Pancreas (tissue), 10 donors: ENCODE measurements at places on chromosomes 7 and 10. TPM values are rescaled to one million over a fixed set of nuclear protein-coding genes. Genes with fewer than 3 reads are reported as not detected.

Gene USP54
- 15.6 TPM for polyA plus RNA-seq

Gene HMX3
- polyA plus RNA-seq: not detected

Gene CHST15
- polyA plus RNA-seq: 12.4 TPM

Gene GARIN1A
- 3.1 TPM for polyA plus RNA-seq

Gene CALML5
- polyA plus RNA-seq: not detected

Gene RNF32
- polyA plus RNA-seq: 1.2 TPM

Gene HOXA13
- not detected for polyA plus RNA-seq

Gene SPACDR
- polyA plus RNA-seq: 0.68 TPM

Gene GRID2IP
- polyA plus RNA-seq: 0.57 TPM

Gene DPCD
- polyA plus RNA-seq: 10.1 TPM

Gene CTTNBP2
- polyA plus RNA-seq: 4.8 TPM

Gene POM121L12
- polyA plus RNA-seq: not detected

Gene YKT6
- polyA plus RNA-seq: 31.3 TPM

Gene OR9A2
- polyA plus RNA-seq: not detected

Gene ANKRD2
- 1.6 TPM for polyA plus RNA-seq

Gene FAM25G
- polyA plus RNA-seq: not detected

Gene DGKB
- polyA plus RNA-seq: 0.23 TPM

DNA sequence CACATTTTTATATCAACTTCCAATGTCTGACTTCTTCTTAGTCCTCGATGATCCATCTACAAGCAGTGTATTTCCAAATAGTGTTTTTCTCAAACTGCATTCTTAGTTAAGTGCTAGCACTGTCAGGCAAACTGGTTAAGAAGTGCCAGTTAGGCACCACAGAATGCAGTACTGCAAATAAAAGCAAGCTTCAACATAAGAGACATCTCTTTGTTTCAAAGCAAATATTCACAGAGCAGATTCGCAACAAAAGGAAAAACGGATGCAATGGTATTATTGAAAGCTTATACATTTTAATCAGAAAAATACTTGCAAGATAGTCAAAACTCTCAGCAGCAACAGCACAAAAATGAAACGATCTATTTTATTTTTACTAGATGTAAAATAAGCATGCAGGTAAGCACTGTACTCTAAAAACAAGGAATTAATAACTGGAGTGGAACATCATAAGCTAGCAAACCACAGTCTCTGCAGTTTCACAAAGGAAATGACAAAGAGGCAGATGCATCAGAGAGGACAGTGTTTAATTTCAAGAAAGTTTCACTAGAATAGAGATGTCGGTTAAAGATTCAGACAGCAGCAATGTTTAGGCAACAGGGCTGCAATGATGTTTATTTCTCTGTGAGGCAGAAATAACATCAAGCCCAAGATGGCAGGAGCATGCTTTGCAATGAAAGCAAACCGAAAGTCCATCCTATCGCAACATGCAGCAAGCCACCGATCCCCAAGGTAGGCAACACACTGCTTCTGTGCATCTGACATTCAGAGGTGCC lies 82.0 kb downstream of the FGFR2 start:
- no peaks in the 10 kb centered on the region for H3K27me3 ChIP-seq
- no peaks in the 10 kb centered on the region for H3K36me3 ChIP-seq

- H3K36me3 ChIP-seq: no peaks in the 10 kb centered on the region
- no peaks in the 10 kb centered on the region for H3K4me1 ChIP-seq
- H3K27me3 ChIP-seq: no peaks in the 10 kb centered on the region
- DNase-seq: no peak
These were observed 110.6 kb downstream of the EMX2 start for GRCh38 chr10:117653170-117653515.

DNA sequence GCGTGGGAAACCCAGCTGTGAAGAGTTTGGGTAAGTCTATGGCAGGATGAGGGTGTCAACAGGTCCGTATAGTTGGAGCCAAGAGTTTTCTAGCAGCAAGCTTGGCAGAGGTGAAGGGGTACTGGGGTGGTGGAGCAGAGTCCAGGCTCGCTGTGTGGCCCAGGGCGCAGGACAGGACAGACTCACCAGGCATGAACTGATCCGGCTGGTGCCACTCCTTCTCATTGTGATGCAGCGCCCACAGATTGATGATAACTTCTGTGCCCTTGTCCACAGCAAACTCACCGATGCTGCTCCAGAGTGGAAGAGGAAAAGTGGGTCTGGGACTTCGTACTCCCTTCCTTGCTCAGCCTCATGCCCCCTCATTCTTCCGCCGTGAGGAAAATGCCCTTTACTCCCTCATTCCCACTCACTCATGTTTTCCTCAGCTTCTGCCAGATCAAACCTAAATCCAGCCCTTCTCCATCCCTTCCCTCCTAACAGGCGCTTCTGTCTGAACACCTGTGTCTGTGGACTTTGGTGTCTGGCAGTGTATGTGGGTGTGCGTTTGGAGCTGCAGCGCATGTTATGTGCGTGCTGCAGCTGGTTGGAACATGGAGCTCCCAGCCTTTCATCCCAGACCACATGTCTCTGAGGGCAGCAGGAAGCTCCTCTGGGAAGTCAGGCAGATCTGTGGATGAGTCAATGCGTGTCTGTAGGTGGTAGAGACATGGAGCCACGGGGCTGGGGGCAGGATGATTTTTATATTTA lies 5.7 kb downstream of the CYP17A1 start:
- no peak for DNase-seq
- H3K27me3 ChIP-seq: no peaks in the 10 kb centered on the region
- H3K36me3 ChIP-seq: no peaks in the 10 kb centered on the region
- H3K4me3 ChIP-seq: no peak overlapping the region

DNA sequence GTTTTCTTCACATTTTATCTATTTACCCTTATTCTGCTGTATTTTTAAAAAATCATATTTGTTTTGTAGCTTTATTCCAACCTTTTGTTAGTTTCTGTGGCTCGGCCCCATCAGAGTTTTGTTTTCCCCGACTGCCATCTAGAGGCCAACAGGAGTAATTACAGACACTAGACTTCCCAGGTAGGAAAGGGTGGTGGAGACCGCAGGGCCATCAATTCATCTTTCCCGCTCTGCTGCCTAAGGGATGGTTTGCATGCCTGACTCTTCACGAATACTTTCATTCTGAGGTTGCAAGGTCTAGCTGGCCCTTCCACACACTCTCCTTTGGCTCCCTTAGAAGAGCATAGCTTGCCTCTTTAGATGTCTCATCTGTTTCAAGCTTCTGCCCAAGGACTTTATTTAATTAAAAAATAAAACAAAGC lies 38.3 kb downstream of the LYZL2 start:
- no peak overlapping the region for H3K27ac ChIP-seq
- no peaks in the 10 kb centered on the region for H3K36me3 ChIP-seq
- H3K27me3 ChIP-seq: no peaks in the 10 kb centered on the region
- no peak for DNase-seq

GRCh38 chr7:74226633-74227032 lies 16.8 kb downstream of the LAT2 start:
- no peaks in the 10 kb centered on the region for H3K4me1 ChIP-seq
- no peak for DNase-seq
- H3K27ac ChIP-seq: peak overlapping the region; percentile 3
- H3K36me3 ChIP-seq: no peaks in the 10 kb centered on the region
- H3K4me3 ChIP-seq: no peak overlapping the region

DNA sequence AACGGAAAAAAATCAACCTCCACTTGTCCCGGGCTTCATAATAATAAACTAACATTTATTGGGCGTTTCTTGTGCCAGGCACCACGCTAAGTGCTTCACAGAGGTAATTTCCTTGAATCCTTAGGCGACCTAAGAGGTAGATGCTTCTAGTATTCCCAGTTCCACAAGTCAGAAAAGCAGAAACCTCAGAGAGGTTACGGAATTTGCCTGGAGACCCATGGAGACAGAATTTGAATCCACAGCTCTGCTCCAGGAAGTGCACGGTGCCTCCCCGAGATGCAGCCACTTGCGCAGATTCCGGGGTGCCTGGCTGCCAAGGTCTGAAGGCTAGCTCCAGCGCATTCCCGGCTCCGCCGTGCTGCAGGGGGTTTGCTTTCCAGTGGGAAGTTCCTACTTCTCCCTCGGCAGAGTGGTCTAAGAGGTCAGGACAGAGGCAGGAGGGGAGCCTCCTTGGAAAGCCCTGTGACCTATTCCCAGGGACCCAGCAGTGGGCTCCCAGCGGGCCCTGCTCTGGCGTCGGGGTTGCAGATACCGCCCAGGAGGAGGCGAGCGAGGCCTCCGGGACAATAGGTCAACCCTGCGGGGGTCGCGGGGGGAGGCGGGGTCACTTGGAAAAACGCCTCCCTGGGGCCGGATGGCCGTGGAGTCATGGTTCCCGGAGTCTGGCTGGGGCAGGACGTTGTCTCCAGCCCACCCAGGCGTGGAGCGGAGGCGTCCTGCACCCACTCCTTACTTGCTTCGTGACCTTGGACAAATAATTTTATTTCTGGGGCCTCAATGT lies 10.1 kb upstream of the NKX2-3 start:
- H3K36me3 ChIP-seq: no peaks in the 10 kb centered on the region
- peaks cover 17% of the 10 kb centered on the region for H3K27me3 ChIP-seq
- no peak overlapping the region for H3K4me3 ChIP-seq
- no peak overlapping the region for H3K27ac ChIP-seq

DNA sequence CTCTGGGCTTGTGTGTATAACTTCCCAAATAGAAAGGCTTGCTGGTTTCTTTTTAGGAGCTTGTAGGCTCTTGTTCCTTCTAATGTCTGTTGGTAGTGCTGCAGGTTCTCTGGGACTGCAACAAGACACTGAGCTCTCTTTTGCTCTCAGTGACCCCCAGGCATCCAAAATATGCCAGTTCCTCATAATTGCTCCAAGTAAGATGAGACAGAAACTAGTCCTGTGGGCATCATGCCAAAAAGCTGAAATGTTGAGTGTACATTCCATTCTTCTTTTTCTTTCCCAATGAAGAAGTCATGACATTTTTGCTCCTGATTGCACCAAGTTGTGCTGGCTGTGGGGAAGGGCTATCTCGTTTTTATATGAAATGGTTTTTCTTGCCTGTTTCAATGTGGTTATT lies 7.1 kb upstream of the BTBD16 start:
- no peaks in the 10 kb centered on the region for H3K27me3 ChIP-seq
- no peak overlapping the region for H3K27ac ChIP-seq
- H3K36me3 ChIP-seq: no peaks in the 10 kb centered on the region
- DNase-seq: no peak
- H3K4me1 ChIP-seq: no peaks in the 10 kb centered on the region
- H3K4me3 ChIP-seq: no peak overlapping the region

DNA sequence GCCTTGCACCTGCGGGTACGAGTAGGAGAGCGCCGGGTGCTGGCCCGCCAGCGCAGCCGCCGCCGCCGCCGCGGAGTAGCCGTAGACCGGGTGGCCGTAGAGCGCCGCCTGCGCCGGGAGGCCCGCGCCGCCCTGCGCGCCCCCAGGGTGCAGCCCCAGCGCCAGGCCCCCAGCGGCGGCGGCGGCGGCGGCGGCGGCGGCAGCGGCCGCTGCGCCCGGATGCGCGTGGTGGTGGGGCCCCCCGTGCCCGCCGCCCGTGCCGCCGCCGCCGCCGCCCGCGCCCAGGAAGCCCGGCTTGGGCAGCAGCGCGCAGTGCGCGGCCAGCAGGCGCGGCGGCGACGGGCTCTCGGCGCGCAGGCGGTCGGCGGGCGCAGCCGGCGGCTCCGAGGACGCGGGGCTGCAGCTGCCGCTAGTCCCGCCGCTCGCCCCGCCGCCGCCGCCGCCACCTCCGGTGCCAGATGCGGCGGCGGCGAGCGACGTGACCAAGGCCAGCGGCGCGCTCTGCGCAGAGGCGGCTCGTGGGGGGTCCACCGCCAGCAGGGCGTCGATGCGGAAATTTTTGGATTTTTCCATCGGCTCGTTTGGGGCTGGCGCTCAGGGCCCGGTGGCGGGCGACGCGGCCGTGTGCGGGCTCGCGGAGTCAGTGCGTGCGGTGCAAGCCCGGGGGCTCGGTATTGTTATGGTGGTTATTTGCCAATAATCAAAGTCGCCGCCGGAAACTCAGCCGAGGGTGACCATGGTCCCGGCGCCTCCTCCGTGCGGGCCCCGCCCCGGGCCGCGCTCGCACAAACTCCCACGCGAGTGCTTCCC lies 480 bp downstream of the MNX1 start:
- H3K27ac ChIP-seq: peak overlapping the region; percentile 89
- no peaks in the 10 kb centered on the region for H3K36me3 ChIP-seq
- no peak for DNase-seq
- H3K4me3 ChIP-seq: peak overlapping the region; percentile 67

- peaks cover 12% of the 10 kb centered on the region for H3K4me1 ChIP-seq
- DNase-seq: no peak
- no peaks in the 10 kb centered on the region for H3K36me3 ChIP-seq
- peak overlapping the region; percentile 32 for H3K4me3 ChIP-seq
- no peak overlapping the region for H3K27ac ChIP-seq
- peaks cover 66% of the 10 kb centered on the region for H3K27me3 ChIP-seq
These were observed 1.4 kb downstream of the WNT16 start for GRCh38 chr7:121330053-121330833.

- no peaks in the 10 kb centered on the region for H3K4me1 ChIP-seq
- H3K27me3 ChIP-seq: no peaks in the 10 kb centered on the region
- H3K27ac ChIP-seq: no peak overlapping the region
- no peak for DNase-seq
These were observed 1.5 kb downstream of the IL6 start for GRCh38 chr7:22728401-22729029.

DNA sequence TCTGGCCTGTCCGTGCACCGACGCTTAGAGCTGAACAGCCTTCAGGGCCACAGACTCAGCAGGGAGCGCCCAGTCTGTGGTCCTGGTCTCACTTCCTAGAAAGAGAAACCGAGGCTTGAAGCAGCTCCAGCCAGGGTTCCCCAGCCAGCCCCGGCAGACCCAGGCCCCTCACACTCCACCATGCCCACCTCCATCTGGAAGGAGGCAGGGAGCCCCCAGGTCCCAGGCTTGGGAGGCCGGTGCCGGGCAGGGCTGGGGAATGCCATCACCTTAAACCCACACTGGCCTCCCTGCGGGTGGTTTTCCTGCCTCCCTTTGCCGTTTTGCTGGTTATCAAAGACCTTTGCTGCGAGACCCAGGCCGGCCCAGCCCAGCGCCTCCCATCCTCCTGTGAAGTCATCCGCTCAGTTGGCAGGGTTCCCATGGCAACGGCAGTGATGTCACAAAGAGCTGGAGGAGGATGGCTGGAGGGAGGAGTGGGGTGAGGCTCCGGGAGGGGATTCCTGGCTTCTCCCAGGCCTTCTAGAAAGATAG lies 24.0 kb downstream of the ELFN1 start:
- no peaks in the 10 kb centered on the region for H3K27me3 ChIP-seq
- H3K4me3 ChIP-seq: no peak overlapping the region
- H3K36me3 ChIP-seq: no peaks in the 10 kb centered on the region
- H3K4me1 ChIP-seq: peaks cover 8% of the 10 kb centered on the region

GRCh38 chr7:91852263-91852741 lies 28.2 kb downstream of the MTERF1 start:
- no peak overlapping the region for H3K27ac ChIP-seq
- H3K36me3 ChIP-seq: no peaks in the 10 kb centered on the region
- no peak overlapping the region for H3K4me3 ChIP-seq
- H3K4me1 ChIP-seq: no peaks in the 10 kb centered on the region
- DNase-seq: no peak
- H3K27me3 ChIP-seq: no peaks in the 10 kb centered on the region

GRCh38 chr7:130022115-130022514 lies 29.1 kb downstream of the ZC3HC1 start:
- H3K4me3 ChIP-seq: no peak overlapping the region
- peaks cover 72% of the 10 kb centered on the region for H3K36me3 ChIP-seq
- no peaks in the 10 kb centered on the region for H3K4me1 ChIP-seq
- no peaks in the 10 kb centered on the region for H3K27me3 ChIP-seq
- DNase-seq: no peak
- H3K27ac ChIP-seq: no peak overlapping the region

- peaks cover 5% of the 10 kb centered on the region for H3K27me3 ChIP-seq
- DNase-seq: no peak
- H3K36me3 ChIP-seq: no peaks in the 10 kb centered on the region
- H3K4me3 ChIP-seq: no peak overlapping the region
- no peaks in the 10 kb centered on the region for H3K4me1 ChIP-seq
These were observed 43.0 kb upstream of the LEP start for GRCh38 chr7:128197989-128198580.

GRCh38 chr7:157570531-157571200 lies 233.9 kb downstream of the DNAJB6 start:
- no peaks in the 10 kb centered on the region for H3K4me1 ChIP-seq
- no peaks in the 10 kb centered on the region for H3K36me3 ChIP-seq
- no peak overlapping the region for H3K4me3 ChIP-seq
- DNase-seq: no peak
- no peaks in the 10 kb centered on the region for H3K27me3 ChIP-seq
